ENCODE measurements at places on chromosomes 12 and 14.

DNA sequence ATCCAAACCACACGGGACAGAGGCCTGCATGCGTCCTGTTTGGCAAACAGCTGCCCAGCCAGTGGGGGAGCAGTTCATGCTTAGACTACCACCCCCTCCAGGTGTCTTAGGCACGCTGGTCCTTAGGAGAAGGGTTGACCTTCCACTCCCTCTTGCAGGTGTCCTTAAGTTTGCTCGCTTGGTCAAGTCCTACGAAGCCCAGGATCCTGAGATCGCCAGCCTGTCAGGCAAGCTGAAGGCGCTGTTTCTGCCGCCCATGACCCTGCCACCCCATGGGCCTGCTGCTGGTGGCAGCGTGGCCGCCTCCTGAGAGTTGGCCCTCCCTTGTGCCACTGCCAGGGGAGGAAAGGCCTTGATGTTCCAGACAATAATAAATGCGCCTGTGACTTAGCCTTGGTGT lies 1.8 kb downstream of the C12orf57 start:
- DNase-seq, result no peak

DNA sequence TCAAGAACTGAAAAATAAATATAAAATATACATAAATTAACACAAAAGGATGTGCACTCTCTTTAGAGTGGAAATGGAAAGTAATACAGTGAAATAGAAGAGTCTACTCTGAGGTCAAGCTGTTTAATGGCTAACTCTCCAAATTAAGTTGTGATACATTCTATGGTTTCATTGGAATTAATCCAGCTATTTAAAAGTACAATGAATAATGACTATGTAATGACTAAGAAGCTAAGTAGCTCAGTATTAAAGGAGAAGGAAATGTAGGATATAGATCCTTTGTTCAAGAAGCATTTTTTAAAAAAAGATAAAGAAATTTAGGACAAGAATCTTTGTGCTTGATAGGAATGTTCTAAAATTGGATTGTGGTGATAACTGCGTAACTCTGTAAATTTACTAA lies 85.3 kb downstream of the LRP6 start:
- no peak for DNase-seq

GRCh38 chr12:93846936-93847516 lies 169.9 kb downstream of the CRADD start:
- no peak for DNase-seq

GRCh38 chr12:123520567-123521474 lies 12.7 kb downstream of the RILPL1 start:
- DNase-seq, result no peak

- no peak for DNase-seq
Measured at GRCh38 chr12:108119126-108119973, 9.7 kb upstream of the WSCD2 start.

DNA sequence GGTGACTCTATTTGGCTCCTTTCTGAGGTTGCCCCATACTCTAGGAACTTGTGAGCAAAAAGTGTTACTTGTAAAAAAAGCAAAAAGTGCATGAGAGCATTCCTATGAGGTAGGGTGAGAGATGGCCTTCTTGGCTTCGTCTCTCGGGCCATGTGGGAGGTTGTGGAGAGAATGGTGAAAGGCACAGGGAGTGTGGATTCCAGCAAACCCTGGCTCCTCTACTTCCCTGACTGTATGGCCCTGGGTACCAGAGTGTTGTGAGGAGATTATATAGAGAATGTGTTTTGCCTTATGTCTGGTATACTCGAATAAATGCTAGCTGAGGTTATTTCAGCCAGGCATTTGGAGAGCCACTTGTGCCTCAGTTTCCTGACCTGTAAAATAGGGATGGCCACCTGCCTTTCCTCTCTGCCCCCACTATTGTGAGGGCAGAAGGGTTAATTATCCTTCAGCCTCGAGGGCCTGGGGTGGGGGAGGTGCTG lies 11.0 kb downstream of the PLEKHG3 start:
- no peak for DNase-seq

- DNase-seq, result no peak
Measured at GRCh38 chr12:69404851-69405565, 45.5 kb downstream of the YEATS4 start.

- DNase-seq, result peak; percentile 80
Measured at GRCh38 chr12:124713436-124714082, 146.1 kb upstream of the NCOR2 start.

GRCh38 chr12:15883536-15883935 lies 1.3 kb downstream of the STRAP start:
- DNase-seq, result no peak

Data from stimulated activated CD4-positive, alpha-beta T cell treated with anti-CD3 and anti-CD28 coated beads, Interleukin-4, amount 100 ng/mL, for 4 hours (primary cell).